NCI-H1417 (cell line): ENCODE measurements at places on chromosomes 12 and 14.

DNA sequence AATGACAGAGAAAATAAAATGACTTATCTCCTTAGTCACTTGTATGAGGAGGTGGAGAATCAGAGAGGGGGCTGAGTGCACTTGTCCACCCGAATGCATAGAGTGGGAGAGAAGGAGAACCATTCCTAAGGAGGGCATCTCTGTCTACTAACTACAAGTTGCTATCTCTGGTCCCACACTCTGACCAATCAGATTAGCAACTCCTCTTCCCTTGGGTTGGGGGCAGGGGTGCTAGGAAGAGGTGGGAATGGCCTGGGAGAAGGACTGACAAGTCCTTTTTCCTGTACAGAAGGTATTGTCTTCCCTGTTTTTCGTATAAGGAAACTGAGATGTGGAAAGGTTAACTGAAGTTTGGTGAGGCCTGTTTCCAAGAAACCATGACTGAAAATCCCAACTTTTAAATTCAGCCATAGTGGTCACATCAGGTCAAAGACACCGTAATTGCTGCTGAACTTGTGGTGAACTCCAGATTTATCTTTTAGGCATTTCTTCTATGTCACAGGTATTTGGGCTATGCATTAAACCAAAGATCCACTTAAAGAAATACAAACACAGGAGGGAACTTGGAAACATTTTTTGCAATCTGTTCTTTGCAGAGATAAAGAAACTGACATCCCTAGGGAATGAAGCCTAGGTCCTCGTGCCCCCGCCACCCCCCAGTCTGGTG lies 207.8 kb downstream of the CRADD start:
- DNase-seq = no peak

GRCh38 chr12:25054783-25055144 lies 105.9 kb upstream of the BCAT1 start:
- DNase-seq = peak; percentile 19

GRCh38 chr12:92769124-92769901 lies 66.5 kb downstream of the PLEKHG7 start:
- DNase-seq = peak; percentile 51

- no peak for DNase-seq
Measured at GRCh38 chr14:73272393-73272792, 35.1 kb downstream of the PAPLN start.

GRCh38 chr12:95733141-95733825 lies 57.3 kb downstream of the NTN4 start:
- peak; percentile 15 for DNase-seq

GRCh38 chr12:51306507-51306906 lies 17.5 kb downstream of the BIN2 start:
- no peak for DNase-seq

GRCh38 chr12:96034621-96035282 lies 635 bp downstream of the LTA4H start:
- no peak for DNase-seq

DNA sequence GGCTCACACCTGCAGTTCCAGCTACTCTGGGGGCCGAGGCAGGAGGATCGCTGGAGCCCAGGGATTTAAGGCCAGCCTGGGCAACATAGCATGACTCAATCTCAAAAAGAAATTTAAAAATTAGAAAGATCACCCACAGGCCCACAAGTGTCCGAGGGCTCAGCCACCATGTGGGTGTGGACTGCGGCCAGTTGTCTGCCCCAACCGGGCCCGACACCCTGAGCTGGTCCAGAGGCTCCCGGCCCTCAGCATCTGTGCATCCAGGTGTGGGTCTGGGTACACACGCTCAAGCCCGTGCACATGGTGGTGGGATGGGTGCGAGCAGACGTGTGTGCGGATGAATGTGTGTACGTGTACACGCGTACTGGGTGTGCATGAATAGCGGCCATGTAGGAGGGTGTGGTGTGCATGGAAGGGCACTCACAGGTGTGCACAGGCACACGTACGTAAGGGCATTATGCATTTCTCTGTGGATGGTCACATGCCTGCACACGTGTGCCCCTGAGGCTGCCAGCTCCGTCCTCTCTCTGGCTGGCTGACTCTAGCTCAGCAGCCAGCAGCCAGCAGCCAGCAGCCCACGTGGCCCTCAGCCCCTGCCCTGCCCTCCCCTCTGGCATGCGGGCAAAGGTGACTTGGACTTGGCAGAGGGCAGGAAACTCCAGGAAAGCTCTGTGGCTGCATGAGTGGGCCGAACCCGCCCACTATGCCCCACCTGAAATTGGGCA lies 23.3 kb upstream of the NUDT14 start:
- no peak for DNase-seq

- no peak for DNase-seq
Measured at GRCh38 chr12:6998715-6999451, 19.4 kb downstream of the LPCAT3 start.

DNA sequence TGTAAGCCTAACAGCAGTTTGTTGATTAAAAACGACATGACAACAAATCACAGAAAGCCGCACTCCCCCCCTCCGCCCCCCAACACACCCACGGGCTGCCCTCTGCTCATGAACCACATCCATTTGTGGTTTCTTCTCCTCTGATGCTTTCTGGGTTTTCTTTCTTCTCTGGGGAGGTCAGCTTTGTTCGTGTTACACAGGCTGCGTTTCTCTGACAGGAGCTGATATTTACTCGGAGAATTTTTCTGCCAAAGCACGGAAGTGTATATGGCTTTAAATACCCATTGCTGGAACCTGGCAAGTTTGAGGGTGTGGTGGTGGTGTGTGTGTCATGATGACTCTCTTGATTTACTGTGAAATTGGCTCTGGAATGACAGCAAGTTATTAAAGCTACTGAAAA lies 883.7 kb upstream of the TMEM132C start:
- DNase-seq = no peak

GRCh38 chr14:33647385-33647786 lies 303.5 kb downstream of the EGLN3 start:
- no peak for DNase-seq

DNA sequence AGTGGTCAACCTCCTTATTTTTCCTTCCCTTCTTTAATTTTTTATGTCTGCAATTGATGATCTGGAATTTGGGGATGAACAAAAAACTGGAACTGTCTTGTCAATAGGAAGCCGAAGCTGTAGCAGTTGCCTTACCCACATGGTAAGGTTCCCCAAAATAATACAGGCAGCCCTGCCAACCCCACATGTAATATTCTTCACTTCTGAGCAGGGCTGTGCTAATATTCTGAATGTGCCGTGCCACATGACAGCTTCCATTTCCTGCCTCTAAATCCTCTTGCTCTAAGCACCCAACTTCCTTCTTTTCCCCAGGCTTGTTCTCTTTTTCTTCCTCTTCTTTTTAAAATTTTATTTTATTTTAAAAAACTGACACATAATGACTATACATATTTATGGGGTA lies 39.6 kb downstream of the GPATCH2L start:
- DNase-seq = no peak

DNA sequence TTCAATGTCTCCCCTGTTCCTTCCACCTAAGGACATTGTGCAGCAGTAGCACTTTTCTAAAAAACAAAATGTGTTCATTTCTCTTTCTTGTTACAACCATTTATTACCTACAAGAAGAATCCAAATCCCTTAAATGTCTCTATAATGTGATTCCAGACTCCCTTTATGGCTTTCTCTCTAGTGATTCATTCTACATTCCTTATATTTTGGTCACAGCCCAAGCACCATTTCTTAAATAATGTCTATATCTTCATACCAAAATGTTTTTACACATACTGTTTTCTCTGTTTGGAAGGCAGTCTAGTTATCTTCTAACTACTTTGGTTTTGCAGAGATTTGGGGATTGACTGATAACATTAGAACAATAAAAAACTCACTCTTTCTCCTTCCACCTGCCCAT lies 1037.3 kb upstream of the FLRT2 start:
- DNase-seq = no peak

DNA sequence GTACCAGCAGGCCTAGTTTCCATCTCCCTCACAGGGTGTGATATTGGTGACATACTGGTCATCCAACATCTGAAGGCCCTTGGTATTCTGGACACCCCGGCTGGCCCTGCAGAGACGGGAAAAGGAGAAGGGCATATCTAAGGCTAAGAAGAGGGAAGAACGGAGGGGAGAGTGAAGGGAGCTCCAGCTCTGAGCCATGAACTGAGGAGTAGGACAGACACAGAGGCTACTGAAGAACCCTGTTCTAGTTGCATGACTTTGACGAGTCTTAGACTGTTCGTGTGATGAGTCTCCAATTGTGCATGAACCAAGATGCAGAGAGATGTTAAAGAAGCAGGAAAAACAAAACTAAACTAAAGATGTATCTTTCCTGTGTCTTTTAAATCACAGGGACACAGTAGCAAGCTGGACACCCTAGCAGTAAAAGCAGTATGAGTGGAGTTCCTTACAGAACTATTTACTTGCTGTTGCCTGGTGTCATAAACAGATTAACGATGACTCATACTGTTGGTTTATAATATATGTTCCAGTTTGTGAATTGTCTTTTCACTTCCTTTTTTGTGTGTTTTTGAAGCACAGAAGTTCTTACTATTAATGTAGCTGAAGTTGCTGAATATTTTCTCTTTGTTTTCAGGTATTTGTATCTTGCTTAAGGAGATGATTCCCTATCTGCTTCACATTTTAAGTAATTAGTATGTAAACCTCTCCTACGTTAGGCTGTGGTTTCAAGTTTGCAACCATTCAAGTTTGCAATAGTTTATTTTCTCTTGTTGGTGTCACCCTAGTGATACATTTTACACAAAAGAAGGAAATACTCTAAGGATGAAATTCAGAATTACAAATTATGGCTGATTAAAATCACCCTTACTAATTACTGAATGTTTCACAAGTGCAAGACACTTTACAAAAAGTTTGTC lies 15.7 kb downstream of the FAR2 start:
- no peak for DNase-seq

DNA sequence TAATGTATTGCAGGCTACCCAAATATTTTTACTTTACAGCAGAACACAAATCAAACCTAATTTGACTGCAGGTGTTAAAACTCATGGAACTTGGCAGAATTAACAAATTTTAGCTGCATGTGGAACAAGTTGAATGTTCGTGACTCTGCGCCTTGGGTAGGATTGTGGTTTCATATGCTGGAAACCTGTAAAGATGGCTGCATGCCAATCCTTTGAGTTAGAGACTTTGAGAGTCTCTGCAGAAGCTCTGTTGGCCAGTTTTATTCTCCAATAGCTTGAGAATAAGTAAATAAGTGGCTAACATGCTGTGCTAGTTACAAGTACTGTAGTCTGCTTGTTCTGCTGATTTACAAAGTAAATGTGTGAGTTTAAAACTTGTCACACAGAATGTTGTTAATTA lies 77.8 kb downstream of the PDE6H start:
- no peak for DNase-seq

DNA sequence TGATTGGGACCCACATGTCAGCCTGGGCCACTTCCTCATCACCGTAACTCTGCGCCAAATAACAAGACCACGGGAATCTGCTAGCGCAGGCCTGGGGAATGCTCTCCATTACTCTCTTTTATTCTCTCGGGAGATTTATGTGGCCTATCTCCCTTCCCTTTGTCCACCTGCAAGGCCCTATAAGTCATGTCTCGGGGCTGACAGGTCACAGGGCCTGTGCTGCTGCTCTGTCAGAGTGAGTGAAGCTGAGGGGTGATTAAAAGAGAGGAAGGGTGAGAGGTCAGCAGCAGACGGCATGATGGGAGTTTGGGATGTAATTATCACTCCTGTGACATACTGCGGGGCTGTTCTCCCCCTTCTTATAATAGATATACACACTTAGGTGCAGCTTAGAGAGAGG lies 26.2 kb upstream of the GPATCH2L start:
- DNase-seq = no peak

- DNase-seq = no peak
Measured at GRCh38 chr12:92186038-92186470, 40.4 kb upstream of the BTG1 start.

DNA sequence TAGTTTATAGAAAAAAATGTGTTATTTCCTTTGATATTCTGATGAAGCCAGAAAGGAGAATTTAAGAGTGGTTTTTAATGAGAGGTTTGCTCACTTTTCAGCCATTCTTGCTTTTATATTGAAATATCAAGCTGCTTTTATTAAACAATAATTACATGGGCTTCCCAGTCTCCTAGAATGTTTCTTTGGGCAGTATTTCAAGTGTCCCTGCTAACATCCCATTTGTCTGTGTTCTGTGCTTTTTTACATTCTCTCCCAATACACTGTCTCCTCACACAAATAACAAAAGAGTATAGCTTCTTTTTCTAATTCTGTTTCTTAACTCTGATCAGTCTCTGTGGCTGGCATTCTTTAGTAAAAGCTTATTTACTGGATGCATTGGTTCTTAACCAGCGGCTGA lies 145.4 kb downstream of the TPH2 start:
- no peak for DNase-seq

- no peak for DNase-seq
Measured at GRCh38 chr12:131309700-131310099, 356.0 kb downstream of the ADGRD1 start.

- no peak for DNase-seq
Measured at GRCh38 chr12:96375170-96375569, 25.1 kb downstream of the CDK17 start.

- no peak for DNase-seq
Measured at GRCh38 chr12:12719496-12719895, 2.3 kb downstream of the CDKN1B start.

- no peak for DNase-seq
Measured at GRCh38 chr12:89893972-89894706, 185.5 kb upstream of the ATP2B1 start.

GRCh38 chr14:92651106-92651757 lies 97.2 kb downstream of the LGMN start:
- DNase-seq = no peak

- DNase-seq = no peak
Measured at GRCh38 chr14:56808383-56809269, 1.7 kb downstream of the OTX2 start.

- DNase-seq = no peak
Measured at GRCh38 chr12:96360550-96360949, 39.7 kb downstream of the CDK17 start.

DNA sequence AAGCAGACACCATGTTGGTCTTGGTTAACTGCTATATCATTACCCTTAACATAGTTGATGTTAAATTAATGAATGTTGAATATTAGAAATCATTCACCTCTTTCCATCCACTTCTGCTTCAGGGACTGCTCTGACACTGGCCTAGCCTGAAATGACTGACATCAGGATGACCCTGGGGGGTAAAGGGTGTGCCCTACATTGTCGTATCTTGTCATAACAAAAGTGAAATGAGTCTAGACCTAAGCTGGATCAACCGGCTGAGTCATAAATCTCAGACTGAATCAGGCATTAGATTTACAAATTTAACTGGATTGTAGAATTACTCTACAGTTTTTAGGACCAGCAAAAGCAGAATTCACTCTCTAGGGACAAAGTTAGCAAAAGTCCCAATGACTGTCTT lies 35.3 kb downstream of the KICS2 start:
- no peak for DNase-seq

- no peak for DNase-seq
Measured at GRCh38 chr12:67816269-67816668, 167.7 kb downstream of the DYRK2 start.
